Colonic mucosa (tissue), 4 donors: ENCODE measurements at places on chromosomes 1 and 21.

DNA sequence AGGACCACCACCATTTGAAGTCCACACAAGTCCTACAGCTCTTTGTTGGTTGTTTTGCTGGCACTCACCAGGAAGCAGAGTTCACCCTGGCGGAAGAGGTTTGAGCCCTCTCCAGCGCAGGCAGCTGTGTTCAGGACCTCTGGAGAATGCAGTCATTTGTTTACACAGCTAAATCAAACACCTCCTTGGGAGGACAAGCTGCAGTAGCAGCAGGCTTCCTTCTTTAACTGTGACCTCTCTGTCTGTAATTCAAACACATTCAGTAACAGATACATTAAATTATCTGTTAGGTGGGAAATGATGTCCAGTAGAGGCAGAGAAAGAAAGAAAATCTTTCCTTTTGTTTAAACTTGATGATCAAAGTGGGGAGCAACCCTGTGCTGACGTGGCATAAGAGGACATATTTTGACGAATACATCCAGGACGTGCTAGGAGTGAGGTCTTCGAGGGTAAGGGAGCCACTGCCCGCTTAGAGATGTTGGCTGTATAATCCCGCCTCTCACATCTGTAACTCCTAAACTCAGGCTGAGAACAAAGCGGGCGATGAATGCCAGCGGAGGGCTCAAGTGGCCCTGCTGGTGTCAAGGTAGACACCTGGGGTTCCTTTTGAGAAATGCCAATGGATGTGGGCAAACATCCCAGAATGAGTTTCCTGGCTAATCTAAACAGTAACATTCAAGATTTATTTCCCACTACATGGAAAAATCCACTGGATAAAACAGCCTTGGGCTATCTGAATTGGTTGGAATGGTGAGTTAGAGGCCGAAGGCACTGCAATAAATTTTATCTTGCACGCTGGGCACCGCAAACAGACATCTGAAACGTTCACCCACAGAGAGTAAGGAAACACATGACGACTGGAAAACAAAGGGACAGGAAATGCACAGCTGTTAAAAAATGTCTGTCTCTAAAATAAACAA is 51.7 kb downstream of the ABCA4 start:
- DNase-seq = peak; percentile 71

DNA sequence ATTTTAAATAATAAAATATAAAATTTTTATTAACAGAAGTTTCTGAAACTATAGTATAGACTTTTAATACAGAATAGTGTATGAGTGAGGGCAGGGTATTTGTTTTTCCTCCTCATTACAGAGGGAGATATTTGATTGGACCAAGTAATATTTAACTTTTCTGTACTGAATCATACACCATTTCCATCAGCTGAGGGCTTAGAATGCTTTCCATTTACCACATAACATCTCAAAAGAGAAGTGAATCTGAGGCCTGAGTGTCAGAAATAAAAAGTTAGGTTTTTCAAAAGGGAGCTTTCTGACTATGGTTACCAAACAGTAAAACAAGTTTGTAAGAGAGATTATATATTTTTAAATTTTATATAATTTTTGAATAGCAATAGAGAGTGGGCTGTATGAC is 29.5 kb downstream of the TLCD4 start:
- no peak for DNase-seq

DNA sequence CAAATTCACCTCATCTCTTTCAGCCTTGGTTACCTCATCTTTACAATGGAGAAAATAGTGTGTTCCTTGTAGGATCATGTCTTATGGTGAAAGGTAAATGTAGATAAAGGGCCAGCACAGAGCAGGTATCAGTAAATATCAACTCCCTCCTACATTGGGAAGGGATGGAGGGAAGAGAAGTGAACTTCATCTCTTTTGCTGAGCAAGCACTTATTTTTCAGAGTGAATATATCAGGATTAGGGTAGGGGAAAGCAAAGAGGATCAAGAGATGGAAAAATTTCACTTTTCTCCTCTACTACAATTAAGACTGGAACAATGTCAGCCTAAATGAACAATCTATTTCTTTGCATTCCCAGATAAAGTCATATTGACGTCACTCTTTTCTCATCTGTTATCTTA is 193.8 kb upstream of the JUN start:
- no peak for DNase-seq

GRCh38 chr1:31880957-31881687 is 57.0 kb downstream of the PTP4A2 start:
- no peak for DNase-seq

- no peak for DNase-seq
Measured at GRCh38 chr1:56417646-56418045, 161.7 kb downstream of the PLPP3 start.

DNA sequence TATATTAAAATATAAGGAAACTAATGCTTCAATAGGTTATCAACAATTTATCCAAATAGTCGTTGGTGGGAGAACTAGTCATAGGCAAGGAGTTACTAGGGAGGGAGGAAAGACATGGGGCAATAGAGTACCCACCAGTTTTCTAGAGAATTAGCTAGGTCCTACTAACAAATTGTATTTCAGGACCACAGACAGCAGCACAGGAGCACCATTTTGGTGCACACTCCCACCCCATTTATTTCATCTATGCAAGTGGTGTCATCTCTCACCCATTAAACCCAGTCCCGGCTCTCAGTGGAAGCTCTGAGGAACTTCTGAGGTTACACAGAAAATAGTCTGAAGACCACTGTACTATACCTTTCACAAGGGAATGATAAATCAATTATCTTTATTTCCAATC is 89.0 kb upstream of the BCAR3 start:
- no peak for DNase-seq
